ENCODE measurements at places on chromosomes 2 and 18. TPM values are rescaled to one million over a fixed set of nuclear protein-coding genes. Genes with fewer than 3 reads are reported as not detected.
A peak's percentile ranks its signal among the peaks of the same experiment; 100 is the strongest.

The EPB41L5 gene
- polyA plus RNA-seq: 4.9 TPM

The CACNB4 gene
- polyA plus RNA-seq: 3.0 TPM

GRCh38 chr18:650428-650858 is 7.0 kb upstream of the TYMS start:
- peak; percentile 26 for DNase-seq
- no peak overlapping the region for H3K27ac ChIP-seq
- H3K4me1 ChIP-seq: peaks cover 6% of the 10 kb centered on the region

DNA sequence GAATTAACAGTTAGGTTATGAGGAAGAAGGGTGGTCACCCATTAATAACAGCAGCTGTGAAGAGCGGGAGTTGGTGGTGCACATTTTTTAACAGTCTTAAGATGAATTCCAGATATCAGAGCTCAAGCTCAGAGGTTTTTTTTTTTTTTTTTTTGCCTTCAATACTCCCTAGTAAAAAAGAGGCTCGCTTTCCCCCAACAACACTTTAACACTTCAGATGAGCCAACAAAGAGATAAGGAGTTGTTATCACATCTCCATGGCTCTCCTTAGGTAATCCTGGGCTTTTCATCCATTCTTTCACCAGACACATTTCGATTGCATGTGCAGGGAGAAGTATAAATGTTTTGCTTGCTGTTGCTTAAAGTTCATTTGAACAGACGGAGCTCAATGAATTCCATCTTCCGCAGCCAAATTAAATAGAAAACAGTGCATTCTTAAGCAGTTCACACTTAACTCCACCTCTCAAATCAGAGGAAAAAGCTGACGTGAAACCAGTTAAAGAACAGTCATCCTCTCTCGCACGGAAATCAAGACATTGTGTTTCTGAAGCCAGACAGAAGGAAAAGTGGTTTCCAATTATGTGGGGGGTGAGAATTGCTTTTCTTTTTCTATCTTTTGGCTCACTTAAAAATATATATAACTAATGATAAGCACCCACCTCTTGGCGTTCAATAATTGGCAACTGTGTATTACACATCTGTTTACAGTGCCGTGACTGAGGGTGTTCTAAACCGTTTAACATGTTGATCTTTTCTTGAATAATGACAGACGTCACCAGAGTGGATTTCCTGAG is 118.2 kb downstream of the ZNF521 start:
- peak overlapping the region; percentile 53 for H3K27ac ChIP-seq
- peaks cover 21% of the 10 kb centered on the region for H3K4me1 ChIP-seq
- H3K27me3 ChIP-seq: no peaks in the 10 kb centered on the region
- H3K4me3 ChIP-seq: no peak overlapping the region
